NCI-H82 (cell line): ENCODE measurements at places on chromosomes 4 and X.

GRCh38 chr4:3483471-3483921 lies 20.4 kb downstream of the DOK7 start:
- DNase-seq: peak; percentile 62

DNA sequence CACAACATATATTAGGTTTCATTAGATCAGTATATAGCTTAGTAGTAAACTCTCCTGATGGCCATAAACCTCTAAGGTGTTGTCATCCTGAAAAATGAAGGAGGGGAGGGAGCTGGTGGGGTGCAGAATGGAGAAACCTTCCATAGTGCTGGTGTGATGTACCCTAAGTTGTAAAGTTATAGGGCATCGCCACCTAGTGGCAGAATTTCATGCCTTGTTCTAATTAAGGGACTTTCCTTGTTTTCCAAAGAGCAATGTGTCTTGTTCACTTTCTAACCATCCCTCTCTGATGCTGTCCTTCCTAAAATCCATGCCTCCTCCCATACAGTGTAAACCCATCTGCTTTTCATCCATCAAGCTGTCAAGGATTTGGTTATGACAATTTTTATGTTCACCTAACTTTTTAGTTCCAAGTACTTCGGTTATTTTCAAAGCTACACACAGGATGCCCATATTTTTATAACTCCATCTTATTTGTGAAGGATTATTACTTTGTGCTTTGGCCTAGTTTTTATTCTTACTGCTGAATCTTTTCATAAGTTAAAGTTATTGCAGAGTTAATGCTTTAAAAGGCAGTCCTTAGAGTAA lies 4.5 kb downstream of the NBDY start:
- peak; percentile 79 for DNase-seq

GRCh38 chr4:139017861-139018260 lies 2.3 kb downstream of the NOCT start:
- no peak for DNase-seq

GRCh38 chr4:81505004-81505598 lies 33.4 kb upstream of the RASGEF1B start:
- no peak for DNase-seq

DNA sequence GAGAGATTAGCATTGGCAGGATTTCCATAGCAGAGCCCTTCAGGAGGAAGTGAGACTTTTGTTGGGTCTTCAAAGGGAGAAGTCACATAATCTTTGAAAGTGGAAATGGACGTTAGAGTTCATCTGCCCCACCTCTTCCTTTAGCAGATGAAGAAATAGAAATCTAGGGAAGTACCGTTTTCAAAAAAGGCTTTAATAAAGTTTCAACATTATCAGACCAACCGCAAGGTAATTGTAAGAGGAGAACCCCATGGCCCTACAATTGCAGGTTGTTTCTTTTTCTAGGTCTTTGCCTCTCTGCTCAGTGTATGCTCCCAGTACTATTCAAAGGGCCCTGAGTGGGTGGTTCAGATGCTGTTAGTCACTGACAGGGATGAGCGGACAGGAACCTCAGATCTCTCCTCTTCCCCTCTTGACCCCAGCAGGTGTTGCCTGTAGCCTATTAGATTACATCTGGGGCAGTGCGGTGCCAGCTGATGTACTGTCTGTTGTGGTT lies 48.6 kb upstream of the AP1S2 start:
- DNase-seq: no peak

DNA sequence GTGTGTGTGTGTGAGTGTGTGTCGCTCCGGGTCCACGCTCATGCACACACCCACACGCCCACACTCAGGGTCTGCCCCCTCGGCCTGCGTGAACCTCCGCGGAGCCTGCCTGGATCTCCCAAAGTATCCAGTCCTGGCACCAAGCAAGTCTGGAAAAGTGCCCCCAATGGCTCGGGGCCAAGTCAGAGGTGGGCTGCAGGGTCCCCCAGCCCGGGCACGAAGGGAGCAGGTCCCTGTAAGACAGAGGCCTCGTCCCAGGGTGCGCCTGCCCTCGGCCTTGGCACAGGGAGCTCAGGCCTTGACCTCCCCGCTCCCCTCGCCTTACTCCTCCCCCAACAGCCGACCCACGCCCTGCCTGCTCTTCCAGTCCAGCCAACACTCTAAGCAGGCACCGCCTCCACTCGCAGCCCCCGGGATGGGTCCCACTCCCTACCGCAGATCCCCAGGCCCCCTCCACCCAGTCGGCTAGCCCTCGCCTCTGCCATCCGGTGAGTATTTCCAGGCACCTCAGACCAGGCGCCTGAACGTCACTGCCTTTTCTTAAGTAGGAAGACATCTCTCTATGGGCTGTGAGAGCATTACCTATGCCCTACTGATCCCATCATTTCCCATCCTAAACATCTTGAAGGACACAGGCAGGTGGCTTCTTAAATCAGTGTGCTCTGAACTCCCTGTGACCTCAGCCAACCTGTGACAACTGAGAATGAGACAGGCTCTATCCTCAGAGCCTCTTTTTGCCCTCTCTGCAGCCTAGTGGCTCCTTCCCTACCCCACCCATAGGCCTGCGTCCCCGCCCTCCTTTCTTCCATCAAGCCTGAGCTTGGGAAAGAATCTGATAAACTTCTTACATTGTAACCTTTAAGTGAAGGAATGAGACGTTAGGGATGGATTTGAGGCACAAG lies 704 bp downstream of the FAM114A1 start:
- peak; percentile 20 for DNase-seq

DNA sequence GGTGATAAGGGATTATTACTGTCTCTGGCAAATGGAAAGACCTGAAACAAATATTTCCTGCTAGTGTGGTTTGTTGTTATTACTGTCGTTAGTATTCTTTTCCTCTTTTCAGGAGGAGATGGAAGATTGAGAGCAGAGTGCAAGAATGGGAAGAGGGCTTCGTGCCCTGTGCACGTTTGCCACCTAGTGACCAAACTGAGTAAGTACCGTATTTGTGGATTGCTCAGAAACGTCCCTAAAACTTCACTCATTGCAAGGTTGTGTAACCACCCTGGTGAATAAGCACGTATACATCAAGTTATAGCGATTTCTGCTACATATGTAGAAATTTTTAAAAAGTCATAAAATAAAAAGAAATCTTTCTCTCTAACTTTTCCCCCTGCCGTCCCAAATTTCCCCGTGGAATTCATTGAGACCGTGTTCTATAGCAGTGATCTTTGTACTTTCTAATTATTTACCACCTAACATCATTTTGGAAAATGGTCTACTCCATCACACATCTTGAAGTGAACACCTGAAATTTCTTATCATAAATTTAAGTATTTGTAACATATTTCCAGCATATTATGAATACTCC lies 24.3 kb downstream of the LINC00632 start:
- DNase-seq: peak; percentile 51

DNA sequence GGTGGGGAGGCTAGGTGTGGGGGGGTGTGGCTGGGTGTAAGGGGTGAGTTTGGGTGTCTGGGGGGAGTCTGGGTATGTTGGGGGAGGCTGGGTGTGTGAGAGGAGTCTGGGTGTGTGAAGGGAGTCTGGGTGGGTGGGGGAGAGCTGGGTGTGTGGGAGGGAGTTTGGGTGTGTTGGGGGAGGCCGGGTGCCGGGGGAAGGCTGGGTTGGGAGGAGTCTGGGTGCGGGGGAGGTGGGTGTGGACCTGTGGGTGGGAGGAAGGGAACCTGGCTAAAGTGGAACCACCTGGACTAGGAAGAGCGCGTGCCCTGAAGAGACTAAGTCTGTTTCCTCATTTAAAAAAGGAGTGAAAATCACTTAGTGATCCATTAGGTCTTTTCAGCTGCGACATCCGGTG lies 18.3 kb downstream of the SPON2 start:
- no peak for DNase-seq

DNA sequence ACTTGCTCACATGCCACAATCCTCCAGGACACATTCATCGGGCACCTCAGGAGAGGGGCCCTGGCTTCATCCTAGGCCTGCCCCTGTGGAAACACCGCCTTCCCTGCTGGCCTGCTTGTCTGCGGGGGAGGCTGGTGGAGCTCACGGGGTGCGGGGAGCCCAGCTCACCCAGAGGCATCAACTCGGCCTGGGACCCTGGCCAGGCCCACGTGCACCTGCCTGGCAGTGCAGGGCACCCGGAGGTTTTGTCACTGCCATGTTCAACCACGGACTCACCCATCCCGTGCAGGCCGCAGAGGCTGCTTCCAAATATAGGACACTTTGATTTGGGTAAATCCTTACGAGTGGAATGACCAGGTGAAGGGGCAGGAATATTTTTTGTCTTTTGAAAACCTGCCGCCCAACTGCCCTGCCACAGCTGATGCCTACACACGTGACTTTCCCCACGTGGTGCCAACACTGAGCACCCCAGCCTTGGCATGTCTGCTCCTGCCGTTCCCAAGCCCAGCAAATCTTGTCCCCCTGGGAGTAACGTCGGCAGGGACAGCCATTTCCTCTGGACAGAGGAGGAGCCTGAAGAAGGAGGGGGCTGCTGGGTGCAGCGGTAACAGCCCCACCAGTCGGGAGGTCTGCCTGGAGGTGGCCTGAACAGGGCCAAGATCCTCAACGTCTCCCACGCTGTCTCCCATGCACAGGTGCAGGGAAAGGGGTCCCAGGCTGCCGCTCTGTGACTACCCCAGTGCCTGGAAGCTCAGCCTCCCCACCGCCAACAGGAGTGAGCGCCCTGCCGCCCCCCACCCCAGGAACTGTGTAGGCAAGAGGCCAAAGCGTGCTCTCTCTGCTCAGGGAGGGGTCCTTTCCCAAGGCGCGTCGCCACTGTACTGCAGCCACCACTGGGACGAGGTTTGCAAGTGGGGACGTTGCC lies 8.5 kb downstream of the MXD4 start:
- DNase-seq: no peak

DNA sequence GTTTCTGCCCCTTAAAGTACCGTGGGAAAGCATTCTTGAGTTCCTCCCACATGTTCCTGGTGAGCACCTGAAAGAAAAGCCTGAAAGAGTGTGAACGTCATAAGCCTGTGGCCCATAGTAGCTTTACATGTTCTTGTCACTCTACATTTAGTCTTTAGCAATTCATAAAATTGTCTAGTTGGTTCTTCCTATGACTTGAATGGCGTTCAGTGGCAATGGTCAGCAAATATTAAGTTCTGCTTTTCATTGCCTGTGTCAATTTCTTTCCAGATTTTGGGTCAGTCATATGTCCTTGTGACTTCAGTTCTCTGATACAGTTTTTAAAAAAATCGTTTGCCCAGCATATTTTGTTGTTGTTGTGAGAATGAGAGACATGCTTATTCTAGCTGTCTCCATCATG lies 650.0 kb upstream of the BOD1L1 start:
- DNase-seq: no peak

DNA sequence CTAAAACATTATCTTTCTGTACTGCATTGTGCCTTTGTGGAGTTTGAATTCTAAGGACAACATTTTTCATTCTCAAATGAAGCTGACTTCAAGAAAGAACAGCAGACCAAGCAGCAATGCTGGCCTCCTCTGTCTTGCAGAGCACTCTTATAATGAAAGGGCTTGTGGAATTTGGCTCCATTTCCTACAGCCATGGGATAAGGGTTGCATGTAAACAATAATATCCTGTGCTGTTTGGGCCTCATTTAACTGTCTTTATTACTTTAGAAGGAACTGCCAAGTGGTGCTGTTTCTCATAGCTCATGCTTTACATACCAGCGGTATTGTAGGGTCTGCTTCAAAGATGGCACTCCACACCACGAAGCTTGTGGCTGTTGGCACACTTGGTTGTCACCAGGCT lies 111.4 kb upstream of the EOLA2 start:
- peak; percentile 9 for DNase-seq

- DNase-seq: no peak
Observed at GRCh38 chrX:135591871-135592270, 71.4 kb downstream of the INTS6L start.

DNA sequence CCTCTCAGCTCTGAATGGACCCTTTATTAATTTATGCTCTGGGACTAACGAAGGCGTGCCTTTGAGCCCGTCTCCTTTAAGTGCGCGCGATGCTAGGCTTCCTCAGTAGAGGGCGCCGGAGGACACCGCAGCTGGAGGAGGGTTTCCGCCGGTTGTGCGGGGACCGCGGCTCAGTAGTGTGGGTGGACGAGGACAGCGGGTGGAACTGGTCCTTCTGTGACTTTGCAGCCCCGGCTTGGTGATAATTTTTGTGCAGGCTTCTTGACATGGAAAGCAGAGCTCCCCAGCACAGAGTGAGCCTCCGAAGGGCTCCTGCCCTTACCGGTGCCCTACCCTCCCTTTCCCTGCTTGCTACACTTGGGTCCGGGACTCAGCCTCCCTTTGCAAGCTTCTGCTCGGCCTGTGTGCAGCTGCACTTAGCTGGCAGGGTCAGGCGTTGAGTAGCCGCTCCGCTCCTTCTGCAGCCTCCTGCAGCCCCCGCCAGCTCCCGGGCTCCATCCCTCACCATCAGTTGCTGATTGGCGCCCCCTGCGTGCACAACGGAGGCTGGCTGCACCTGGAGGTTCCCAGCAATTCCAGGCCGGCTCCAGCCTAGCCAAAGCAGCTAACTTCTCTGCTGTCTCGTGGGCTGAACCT lies 26.8 kb upstream of the BOD1L1 start:
- peak; percentile 61 for DNase-seq

- no peak for DNase-seq
Observed at GRCh38 chr4:151659601-151660364, 101.0 kb downstream of the GATB start.

DNA sequence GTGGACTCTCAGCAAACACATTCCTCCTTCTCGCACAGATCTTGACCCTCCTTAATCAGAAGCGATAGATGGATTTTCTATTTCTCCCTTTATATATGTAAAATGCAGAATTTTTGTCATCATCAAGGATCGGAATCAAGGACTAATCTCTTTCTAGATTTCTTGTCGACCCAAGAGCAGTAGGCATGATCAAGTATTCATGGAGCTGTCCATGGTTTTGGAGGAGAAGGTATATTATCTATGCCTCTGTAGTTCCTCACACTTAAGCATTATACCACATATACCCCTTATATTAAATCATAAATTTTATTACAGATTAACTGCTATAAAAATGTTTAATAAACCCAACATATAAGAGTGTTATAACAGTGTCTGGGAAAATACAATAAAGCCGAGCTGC lies 886.8 kb downstream of the NLGN4X start:
- no peak for DNase-seq

DNA sequence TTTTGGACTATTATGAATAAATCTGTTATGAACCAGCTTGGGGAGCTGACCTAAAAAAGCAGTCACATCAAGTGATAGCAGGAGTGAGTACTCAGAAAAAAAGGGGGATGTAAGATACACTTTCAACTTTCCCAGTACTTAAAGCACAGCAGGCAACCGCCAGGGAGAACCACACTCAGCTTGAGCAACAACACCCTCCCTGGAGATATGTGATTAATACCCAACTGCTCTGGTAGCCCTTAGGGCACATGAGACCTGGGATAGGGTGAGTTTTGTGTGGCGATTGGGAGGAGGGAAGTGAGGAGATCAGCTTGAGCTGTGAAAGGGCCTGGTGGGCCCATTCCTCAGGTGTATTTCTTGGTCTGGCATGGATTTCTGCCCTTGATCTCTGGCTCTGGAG lies 220.3 kb upstream of the SFRP2 start:
- DNase-seq: no peak

DNA sequence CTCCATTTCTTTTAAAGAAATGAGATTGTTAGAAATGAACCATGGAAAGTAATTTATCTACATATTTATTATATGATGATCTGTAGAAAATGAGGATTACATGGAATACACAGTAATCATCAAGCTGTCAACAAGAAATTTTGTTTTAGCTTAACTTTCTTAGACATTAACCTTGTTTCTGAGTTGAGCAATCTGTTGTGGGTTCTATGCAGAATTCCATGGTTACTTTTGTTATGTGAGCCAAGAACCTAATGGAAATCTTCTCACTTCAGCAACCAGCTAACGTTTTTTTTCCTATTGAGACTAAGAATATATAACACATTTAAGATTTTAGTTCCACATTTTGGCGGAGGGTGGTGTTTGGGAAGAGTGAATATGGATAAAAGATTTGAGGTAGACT lies 136.1 kb upstream of the SLC4A4 start:
- DNase-seq: no peak
